ENCODE measurements at places on chromosomes 5 and 9.

GRCh38 chr5:39521940-39522590, 97.3 kb upstream of the DAB2 start:
- no peak for DNase-seq

DNA sequence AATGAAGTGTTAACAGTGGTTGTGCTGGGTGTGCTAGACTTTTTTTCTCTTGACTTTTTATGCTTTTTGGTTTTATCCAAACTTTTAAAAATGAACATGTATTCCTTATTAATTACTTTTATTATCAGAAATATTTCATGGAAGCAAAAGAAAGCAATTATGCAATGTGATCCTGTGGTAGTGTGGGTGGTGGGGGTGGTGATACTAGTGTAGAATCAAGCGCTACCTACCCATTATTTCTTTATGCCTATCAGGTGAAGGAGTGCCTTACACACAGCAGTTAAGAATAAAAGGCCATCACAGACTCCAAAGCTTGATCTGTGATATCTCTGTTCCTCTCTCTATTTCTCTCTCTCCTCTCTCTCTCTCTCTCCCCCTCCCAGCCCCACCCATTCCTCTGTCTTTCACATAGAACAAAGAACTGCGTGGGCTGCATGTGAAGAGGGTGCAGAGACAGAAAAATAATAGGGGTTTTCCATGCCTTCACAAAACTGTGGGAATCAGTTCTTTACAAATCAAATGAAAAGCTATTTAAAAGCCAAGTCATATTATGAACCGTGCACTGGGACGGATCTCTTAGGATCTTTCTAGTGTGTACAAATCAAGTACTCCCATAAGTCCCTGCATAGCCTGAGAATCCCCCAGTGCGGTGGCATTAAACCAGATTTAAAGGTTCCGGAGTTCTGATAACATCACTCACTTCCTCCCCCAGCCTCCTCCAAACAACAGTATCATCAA, 351.2 kb downstream of the RAB3C start:
- no peak for DNase-seq

DNA sequence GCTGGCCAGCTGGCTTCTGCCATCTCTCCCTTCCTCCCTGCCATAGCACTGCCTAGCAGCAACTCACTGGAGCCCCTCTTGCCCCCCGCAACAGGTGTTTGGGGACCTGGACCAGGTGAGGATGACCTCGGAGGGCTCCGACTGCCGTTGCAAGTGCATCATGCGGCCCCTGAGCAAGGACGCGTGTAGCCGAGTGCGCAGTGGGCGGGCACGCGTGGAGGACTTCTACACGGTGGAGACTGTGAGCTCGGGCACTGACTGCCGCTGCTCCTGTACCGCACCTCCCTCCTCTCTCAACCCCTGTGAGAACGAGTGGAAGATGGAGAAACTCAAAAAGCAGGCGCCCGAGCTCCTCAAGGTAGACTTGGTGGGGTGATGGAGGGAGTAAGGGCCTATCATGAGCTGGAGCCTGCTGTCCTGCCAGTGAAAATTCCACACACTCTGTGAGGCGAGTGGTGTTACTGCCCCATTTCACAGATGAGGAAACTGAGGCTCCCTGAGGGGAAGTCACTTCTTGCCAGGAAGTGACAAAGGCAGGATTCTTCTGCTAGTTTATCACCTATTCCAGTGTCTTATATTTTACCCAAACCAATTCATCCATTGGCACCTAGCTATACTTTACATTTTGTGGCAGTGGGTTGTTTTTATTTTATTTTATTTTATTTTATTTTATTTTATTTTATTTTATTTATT, 10.1 kb downstream of the OLFML2A start:
- no peak for DNase-seq

DNA sequence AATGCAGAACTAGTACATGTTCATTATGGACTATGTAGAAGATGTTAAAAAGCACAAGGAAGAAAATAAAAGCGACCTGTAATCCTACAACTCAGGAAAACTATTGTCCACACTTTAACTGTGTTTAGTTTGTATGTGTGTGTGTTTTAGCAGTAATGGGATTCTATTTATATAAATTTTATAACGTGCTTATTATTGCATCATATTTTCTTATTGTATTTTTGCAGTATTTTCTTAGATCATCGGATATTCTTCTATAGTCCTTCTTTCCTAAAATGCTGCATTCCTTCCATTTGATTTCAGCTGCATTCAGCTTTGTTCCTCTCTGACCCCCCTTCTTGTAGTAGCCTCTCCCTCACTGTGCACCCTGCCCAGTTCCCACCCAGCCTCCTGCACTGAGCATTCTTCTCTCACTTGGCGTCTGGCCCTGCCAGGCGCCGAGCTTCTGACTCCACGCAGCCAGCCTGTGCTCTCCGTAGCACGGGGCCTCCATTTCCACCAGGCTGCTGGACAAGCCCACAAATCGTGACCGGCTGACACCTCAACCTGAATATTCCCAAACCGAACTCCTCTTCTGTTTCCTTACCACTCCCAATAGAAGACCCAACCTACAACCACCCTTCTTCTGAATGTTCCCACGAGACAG, 39.9 kb downstream of the MVB12B start:
- DNase-seq: no peak

DNA sequence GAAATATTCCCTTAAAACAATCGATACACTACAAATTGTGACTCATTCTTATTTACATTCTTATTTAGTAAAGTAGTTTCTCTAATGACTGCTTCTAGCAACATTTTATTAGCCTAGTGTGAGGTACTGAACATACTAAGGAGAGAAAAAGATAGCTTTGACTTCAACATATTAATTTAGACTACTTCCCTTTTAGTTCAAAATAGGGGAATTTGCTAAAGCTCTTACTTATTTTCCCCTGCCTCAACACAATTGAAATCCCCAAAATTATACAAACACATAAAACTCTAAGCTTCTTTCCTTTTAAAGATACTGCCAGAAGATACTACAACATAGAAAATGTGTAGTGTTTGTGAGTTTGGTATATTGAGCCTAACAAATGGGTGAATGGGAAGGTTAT, 55.2 kb downstream of the ANXA1 start:
- no peak for DNase-seq

DNA sequence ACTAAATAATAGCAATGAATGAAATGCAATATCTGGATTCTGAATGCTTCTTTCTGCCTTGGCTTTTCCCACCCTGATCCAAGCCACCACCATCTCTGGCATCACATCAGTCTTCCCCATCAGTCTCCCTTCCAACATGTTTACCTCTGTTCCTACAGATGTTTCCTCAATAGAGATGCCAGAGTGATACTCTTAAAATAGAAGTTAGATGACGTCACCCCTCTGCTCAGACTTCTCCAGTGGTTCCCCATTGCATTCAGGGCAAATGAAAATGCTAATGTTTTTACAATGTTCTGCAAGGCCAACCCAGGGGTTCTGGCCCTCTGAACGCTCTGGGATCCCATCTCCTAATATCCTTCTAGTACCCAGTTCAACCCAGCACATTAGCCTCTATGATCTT, 305.8 kb downstream of the TRIM32 start:
- no peak for DNase-seq

GRCh38 chr9:91817493-91818224, 132.4 kb downstream of the ROR2 start:
- DNase-seq: peak; percentile 71

DNA sequence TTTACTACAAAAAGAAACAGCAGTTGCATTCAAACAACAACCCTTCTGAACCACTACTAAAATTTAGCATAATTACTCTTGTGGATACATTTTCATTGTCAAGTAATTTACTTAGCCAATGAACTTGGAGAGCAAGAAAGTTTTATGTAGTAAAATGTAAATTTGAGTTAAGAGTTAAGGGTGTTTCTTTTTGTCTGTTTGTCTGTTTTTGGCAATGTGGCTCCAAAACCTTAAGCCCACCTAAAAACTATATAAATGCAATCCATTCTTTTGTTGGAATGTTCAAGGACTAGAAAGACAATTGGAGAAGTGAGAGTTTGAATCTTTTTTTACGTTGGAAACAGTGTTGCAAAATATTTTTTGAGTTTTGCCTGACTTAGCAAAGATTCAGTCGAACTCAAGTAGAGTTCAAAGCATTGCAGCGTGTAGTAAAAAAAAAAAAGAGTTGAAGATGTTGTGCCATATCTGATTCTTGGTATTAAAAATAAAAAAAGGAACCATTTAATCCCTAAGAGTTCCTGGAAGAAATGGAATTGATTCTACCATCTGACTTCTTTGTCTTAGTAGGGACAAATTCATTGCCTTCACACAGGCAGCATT, 867 bp downstream of the SYK start:
- no peak for DNase-seq

All from cardiac fibroblast (primary cell).